ENCODE measurements at places on chromosomes 7 and 10.

- DNase-seq: no peak
Measured at GRCh38 chr7:98079891-98080648, 26.6 kb upstream of the LMTK2 start.

- DNase-seq: no peak
Measured at GRCh38 chr10:91587710-91588638, 44.9 kb downstream of the PPP1R3C start.

DNA sequence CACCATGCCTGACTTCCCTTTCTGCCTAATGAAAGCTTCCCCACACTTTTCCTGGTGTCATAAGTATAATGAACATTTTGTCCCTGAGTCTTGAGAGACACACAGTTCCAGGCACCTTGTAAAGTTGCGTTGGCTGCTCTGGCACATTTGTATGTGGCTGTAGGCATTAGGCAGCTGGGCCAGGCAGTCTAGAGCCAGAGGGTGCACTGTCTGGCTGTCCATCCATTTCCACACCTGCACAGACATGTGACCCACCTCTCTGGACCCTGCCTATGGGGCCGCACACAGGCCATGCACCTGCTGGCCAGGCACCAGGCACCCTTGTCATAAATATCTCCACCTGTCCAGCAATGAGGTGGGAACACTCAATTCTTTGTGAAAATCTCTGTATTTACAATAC is 54.7 kb upstream of the ANTXRL start:
- DNase-seq: no peak

DNA sequence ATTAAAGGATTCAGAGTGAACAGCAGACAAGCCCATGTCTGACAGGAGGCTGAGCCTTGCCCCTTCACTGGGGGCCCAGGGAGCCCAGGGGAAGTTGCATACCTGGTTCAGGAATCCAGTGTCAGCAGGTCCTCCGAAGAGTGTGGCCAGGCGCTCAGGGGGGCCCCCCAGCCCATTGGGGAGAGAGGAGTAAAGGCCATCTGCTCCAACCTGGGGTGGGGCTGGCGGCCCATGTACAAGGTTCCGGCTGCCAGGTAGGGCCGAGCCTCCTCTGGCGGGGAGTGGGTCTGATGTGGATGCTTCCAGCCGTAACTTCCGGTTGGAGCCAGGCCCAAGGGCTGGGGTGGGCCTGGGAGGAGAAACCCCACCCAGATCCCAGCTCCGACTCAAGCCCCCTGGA is 2.3 kb downstream of the PSD start:
- DNase-seq: no peak

GRCh38 chr10:71493741-71494140 is 97.0 kb downstream of the CDH23 start:
- no peak for DNase-seq

DNA sequence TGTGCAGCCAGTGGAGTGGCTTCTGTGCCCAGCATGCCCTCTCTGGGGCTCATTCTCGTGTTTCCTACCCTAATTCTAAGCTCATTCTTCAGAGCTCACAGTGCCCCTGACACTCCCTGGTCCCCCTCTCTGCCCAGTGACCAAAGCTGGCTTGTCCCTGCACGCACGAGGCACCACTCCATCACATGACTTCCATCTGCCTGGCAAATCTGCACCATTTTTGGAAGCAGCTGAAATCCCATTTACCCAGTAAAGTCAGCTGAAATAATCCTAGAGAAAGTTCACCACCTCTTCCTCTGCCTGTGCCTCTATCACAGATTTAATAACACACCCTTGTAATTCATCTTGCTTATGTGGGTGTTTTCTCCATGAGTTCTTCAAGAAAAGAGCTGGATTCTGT is 616.9 kb downstream of the PTPRN2 start:
- no peak for DNase-seq

DNA sequence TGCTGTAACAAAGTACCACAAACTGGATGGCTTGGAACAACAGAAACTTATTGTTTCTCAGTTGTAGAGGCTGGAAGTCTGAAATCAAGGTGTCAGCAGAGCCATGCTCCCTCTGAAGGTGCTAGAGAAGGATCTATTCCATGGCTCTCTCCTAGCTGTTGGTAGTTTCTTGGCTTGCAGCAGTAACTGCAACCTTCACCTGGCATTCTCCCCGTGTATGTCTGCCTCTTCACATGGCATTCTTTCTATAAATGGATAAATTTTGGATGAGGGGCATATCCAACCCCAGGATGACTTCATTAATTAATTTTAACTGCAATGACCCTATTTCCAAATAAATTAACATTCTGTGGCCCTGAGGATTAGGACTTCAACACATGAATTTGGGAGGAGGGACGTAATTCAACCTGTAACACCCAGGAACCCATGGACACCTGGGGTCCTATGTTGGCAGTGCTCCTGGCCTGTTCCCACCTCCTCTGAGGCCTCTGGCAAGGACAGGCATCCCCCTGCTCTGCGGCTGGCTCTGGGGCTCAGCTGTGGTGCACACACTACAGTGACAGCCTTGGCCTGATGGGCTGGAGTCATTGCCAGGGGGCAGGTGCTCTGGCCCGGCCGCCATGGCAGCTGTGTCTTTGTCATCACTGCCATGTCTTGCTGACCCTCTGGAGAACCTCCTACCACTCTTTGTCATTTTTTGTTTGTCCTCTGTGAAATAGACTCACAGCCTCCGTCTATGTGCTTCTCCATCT is 30.8 kb downstream of the LSMEM1 start:
- peak; percentile 60 for DNase-seq

DNA sequence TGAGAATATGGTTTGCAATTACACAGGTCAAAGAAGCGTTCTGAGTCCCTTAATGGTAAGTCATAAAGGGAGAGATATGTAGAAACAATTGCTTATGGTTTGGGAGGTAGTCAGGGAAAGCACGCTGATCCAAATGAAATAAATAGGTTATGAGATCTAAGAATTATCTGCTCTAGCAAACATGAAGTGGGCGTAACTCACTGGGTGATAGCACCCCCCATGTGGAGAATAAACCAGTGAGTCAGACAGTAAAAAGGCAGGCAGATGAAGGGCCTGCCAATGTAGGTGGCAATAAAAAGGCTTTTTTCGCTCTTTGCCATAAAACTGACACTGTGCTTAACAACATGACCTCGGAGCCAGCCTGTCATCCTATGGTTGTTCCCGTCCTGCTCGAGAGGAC is 306.9 kb downstream of the GLRX3 start:
- no peak for DNase-seq

DNA sequence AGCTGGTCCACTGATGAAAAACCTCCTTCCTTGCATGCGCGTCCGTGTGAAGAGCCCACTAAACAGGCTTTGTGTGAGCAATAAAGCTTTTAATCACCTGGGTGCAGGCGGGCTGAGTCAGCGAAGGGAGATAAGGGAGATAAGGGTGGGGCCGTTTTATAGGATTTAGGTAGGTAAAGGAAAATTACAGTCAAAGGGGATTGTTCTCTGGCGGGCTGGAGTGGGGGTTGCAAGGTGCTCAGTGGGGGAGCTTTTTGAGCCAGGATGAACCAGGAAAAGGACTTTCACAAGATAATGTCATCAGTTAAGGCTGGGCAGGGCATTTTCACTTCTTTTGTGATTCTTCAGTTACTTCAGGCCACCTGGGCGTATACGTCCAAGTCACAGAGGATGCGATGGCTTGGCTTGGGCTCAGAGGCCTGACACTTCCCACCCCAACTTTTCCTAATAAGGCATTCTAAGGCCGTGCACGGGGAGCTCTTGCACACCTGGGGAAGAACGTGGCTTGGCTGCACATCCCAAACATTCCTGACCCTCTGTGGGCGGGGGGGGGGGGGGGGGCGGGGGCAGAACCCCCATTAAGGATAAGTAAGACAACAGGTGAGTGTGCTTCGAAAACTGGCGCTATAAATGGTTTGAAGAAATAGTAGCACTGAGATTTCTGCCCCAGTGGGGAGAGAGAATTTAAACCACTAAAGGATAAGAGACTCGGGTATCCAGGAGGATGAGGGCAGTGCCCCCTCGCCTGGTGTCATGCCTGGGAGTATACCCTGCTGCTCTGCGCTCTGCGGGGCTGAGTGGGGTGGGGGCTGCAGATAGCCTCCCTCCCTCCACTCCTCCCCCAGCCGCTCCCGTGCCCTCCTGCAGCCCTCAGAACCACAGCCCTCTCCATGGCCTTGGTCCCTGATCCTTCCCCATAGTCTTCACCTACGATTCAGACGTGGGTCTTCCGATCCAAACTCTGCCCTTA is 217.6 kb downstream of the MLLT10 start:
- DNase-seq: no peak

- DNase-seq: no peak
Measured at GRCh38 chr7:117134889-117135552, 181.7 kb downstream of the ST7 start.

DNA sequence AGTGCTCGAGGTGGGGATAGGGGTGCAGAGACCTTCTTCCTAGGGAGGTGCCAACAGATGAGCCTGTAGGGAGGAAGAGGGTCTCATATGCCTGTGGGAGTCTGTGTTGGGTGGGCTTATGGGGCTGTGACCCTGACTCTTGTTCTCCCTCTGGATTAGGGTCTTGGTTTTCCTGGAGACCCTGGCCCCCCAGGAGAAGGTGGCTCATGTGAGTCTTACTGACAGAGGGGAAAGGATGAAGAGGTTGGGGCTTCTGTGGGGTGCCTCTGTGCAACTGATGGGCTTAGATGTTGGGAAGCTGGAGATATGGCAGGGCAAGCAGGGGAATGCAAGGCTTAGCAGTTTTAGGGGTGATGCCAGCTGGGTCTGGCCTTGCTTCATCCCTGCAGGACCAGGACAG is 20.2 kb upstream of the VOPP1 start:
- DNase-seq: no peak

- peak; percentile 12 for DNase-seq
Measured at GRCh38 chr10:91799612-91799975, 1.4 kb downstream of the TNKS2 start.

Data from eye (tissue), 1 donor.